ENCODE measurements at places on chromosomes 3 and 15.

GRCh38 chr3:179196098-179196497 lies 47.9 kb downstream of the PIK3CA start:
- DNase-seq, result no peak

DNA sequence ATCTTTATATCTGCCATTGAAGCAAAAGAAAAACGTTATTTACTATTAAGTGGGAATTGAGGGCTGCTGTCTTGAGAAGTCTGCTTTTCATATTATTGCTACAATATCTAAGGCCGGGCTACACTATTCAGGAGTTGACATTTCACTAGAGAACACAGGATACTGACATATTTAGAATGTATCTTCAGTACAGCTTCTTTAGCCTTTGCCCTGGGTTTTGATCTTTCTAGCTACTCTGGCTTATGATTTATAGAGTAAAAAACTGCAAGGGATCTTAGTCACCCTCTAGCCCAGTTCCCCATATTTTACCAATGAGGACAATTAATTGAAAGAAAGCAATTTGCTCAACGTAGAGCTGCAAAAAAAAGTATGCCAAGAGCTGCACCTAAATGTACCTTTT lies 307.4 kb upstream of the DPPA4 start:
- DNase-seq, result no peak

- no peak for DNase-seq
These were observed 37.6 kb downstream of the GBE1 start for GRCh38 chr3:81723732-81724313.

DNA sequence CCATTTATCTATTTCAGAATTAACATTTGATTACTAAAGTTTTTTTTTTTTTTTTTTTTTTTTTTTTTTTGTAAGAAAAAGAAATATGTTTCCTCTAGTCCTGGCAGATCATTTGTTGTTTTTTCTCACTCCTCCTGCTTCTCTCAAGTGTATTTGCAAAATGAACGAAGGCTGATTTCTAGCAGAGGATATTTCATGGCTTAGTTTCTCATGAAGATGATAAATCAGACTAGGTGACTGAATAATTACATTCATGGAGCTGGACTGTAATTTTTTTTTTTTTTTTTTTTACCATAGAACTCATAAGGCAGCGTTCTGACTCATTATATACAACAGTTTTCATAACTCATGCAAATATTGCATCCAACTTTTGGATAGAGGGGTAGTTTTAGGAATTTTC lies 332.5 kb upstream of the SEMA6D start:
- no peak for DNase-seq

- no peak for DNase-seq
These were observed 99.9 kb downstream of the CD200R1L start for GRCh38 chr3:112746675-112747280.

DNA sequence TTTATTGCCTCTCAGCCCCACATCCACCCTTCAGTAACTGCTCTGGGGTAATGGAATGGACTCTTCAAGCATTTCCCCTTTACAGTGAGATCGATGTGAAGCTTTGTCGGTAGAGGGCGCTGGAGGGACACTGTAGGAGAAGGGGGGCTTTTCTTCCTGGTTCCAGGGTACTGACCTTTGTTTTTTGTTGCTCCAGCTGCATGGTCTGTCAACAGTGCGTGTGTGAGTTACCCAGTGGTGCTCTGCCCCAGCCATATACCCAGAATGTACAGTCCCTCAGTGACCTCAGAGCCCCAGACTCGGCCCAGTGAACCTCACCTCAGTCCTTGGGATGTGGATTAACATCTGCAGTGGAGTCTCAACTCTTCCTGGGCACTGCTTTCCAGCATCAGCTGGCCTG lies 180.3 kb upstream of the TSC22D2 start:
- DNase-seq, result peak; percentile 2

- no peak for DNase-seq
These were observed 514.0 kb downstream of the MCTP2 start for GRCh38 chr15:94745371-94745770.

DNA sequence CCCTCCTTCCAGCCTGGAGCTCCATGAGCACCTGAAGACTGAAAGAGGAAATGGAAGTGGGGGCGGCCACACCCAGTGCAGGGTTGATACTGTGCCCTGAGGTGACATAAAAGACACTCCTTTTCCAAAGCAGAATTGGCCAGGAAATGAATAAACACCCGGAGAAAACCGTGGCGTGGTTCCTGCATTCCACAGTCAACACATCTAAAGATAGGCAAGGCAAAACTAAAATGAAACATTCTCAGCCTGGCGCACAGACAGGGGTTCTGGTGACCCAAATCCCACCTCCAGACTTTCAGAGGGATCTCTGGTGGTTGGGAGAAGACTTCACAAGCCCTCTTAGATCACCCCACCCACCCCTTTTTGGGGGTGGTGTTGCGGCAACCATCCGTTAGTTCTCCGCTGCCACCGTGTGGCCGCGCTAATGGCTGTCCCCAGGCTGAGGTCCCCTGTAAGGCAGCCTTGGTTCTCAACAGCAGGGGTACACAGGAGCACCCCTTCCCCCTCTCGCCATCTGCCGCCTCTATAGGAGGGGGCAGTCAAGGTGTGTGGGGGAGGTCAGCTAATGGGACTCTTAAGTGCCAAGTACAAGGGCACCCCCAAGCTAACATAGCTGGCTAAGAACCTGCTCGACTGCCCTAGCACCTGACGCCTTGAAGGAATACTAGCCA lies 2.5 kb upstream of the MST1R start:
- peak; percentile 30 for DNase-seq

DNA sequence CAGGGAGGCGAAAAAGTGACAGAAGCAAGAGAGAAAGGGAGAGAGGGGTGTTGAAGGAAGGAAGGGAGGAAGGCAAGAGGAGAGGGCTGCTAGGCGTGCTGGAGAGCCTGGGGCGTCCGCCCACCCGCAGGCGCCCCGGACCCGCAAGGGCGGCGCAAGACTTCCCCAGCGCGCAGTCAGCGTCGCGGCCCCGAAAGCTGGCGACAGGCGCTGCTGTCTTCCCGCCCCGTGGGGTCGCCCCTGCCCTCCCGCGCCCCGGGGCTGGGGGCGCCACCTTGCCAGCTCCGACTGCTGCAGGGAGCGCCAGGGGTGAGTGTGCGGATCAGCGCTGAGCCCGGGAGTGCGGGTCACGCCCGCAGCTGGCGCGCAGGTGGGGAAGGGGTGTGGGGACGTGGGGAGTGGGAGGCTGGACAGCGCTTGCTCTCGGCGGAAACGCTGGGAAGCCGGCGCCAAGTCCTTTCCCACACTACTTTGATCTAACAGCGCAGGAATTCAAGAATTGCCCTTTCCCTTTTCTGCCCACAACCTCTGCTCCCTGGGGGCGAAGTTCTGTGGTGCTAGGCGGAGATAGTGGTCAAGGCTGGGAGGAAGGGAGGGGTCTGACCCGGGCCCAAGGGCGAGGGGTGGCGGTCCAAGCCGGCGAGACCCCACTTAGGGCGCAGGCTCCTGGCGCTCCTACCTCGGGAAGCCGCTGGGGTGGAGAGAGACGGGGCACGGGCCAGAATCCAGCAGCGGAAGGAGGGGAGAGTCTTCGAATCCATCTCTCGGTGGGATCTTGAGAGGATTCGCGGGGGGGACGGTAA lies 266.1 kb downstream of the CGGBP1 start:
- no peak for DNase-seq

GRCh38 chr3:160403796-160404470 lies 4.5 kb downstream of the SMC4 start:
- DNase-seq, result no peak
